Activated CD4-positive, alpha-beta T cell treated with anti-CD3 and anti-CD28 coated beads for 1 hour (primary cell): ENCODE measurements at places on chromosomes 6 and 20.

DNA sequence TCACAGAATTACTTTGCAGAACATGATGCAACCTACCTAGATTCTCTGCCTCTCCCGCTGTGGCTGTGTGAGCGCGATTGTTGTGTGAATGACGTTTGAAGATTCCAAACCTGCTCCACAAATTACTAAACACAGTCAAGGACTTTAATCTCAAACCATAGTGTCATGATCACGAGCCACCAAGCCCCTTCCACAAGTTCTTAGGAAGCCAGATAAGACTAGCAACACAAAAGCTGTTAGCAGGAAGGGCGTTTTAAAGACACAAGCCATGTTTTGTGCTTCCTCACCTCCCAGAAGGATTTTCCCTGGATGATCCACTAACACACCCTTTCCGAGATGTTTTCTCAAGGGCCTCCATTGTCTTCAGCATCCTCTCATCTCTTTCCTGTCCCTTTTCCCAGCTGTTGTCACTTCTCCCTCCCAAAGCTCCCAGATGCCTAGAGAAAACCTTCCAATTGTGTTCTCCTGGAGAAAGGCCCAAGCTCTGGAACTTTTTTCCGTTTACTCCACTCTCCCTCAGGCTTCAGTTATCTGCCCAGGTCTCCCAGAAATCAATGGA, 12.8 kb downstream of the OPN5 start:
- no peak for DNase-seq

DNA sequence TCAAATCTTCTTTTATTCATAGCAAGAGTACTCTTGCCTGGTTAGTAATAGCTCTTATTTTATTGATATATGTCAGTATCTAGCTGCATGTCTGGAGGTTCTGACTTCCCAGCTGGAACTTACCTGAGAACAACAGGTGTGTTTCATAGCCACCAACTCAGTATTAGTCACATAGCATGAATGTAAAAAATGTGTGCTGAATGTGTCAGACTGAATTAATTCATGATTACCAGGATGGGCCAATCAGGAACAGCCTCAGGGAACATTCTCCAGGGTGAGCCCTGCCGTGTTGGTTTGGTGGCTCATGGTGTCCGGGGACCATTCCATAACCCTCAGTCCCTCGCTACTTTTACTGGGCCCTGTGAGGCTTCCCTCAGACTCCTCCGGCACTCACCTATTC, 99.7 kb downstream of the TULP4 start:
- no peak for DNase-seq

DNA sequence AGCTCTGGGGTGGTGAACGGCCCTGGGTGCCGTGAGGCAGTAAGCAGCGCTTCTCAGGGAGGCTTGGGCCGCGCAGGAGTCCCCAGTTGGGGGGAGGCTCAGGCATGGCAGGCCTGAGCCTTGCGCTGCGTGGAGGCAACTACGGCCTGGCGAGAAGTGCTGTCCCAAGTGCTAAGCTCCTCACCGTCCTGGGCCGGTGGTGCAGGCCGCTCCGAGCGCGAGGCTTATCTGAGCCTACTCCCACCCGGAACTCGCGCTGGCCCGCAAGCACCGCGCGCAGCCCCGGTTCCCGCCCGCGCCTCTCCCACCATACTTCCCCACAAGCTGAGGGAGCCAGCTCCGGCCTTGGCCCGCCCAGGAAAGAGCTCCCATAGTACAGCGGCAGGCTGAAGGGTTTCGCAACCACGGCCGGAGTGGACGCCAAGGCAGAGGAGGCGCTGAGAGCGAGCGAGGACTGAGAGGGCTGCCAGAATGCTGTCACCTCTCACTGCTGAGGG, 1.8 kb upstream of the WRNIP1 start:
- no peak for DNase-seq

- DNase-seq = peak; percentile 42
Observed at GRCh38 chr6:166419286-166419685, 36.5 kb upstream of the MPC1 start.

- no peak for DNase-seq
Observed at GRCh38 chr6:109507490-109508072, 24.6 kb upstream of the ZBTB24 start.

GRCh38 chr6:131250122-131250521, 114.9 kb downstream of the AKAP7 start:
- DNase-seq = no peak

DNA sequence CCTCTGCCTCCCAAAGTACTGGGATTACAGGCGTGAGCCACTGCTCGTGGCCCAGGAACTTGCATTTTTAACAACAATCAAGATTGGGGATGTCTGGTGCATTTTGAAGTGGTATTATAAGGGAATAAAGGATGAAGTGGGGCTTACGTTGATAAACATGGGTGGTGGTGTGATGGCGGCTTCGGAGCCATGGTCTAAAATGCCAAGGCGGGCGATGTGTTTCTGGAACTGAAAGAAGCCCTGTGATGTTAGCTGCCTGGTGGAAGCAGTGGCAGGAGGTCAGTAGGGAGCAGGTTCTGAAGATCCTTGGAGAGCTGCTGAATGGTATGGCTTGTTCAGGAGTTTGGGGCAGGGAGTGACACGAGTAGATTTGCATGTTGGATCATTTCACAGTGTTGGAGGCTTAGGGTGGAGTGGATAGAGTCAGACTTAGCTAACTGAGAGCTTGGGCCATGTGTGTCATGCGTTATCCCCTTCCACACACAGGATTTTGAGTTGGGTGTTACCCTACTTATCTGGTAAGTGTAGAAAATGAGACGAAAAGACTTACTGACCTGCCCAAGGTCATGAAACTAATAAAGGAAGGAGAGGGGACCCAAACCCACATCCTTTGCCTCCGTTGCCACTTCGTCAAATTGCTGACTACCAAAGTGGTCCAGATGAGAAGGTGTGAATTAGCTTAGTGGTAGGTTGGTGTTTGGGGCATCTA, 1.5 kb downstream of the NELFCD start:
- DNase-seq = no peak

- DNase-seq = no peak
Observed at GRCh38 chr6:126701676-126702560, 362.0 kb downstream of the CENPW start.

- no peak for DNase-seq
Observed at GRCh38 chr6:111793711-111794111, 79.5 kb downstream of the FYN start.

DNA sequence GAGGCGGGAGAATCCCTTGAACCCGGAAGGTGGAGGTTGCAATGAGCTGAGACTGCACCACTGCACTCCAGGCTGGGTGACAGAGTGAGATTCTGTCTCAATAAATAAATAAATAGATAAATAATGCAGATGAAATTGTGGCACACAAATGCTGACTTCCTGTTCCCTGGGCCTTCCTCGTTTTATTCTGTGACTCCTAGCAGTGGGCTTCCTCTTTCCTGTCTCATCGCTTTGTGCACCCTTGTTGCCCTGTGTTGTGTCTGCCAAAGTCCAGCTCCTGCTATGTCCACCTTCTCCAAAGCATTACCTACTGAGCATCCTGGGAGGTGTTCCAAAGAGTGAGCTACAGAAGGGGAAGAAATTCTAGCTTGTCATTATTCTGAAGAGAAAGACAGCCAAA, 100.2 kb upstream of the TIAM2 start:
- DNase-seq = no peak

DNA sequence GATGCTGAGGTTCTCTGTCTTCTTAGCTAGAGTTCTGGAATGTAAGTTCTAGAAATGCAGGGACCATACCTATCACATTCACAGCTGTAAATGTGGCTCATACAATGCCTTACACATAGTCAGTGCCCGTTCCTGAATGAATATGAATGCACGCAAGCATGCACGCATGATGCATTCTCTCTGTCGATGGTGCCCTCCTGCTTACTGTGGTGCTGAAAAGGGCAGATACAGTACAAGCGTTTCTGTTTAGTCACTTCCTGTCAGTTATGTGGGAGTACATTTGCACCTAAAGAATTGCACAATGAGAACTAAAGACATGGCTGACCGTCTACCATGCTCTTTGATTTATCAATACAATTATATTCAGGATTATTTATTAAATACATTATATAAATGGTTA, 152.2 kb upstream of the SOX4 start:
- no peak for DNase-seq

GRCh38 chr6:53588816-53589509, 44.1 kb upstream of the GCLC start:
- DNase-seq = no peak

DNA sequence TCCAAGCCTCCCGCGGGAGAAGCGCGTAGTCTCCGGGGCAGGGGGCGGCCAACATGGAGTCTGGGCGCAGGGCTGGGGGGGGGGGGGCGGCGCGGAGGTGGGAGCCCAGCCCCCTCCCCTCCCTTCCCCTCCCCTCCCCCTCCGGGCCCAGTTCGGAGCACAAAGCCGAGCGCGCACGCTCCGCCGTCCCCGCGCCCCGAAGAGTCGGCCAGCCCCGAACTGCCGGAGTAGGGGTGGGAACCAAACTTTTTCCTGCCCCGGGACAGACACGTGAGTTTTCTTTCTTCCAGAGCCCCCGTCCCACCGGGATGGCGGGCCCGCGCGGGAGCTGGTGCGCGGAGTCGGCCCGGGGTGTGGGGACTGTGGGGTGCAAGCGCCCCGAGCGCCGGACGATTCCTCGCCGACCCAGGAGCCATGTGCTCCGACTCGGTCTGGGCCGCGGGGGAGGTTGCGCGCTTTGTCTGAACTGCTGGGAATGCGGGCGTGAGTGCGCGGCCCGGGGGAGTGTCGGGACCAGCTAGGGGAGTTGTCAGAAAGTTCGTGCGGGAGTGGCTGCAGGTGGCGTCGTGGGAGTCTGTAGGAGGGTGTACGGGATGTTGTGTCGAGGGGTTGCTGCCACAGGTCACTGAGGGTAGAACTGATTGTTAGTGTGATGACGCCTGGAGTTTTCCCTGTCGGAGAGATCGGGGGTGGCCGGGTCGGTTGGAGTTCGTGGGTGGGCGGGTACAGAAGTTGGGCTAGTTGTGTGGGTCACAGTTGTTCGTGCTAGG, 1.2 kb downstream of the TGIF2 start:
- DNase-seq = peak; percentile 29

DNA sequence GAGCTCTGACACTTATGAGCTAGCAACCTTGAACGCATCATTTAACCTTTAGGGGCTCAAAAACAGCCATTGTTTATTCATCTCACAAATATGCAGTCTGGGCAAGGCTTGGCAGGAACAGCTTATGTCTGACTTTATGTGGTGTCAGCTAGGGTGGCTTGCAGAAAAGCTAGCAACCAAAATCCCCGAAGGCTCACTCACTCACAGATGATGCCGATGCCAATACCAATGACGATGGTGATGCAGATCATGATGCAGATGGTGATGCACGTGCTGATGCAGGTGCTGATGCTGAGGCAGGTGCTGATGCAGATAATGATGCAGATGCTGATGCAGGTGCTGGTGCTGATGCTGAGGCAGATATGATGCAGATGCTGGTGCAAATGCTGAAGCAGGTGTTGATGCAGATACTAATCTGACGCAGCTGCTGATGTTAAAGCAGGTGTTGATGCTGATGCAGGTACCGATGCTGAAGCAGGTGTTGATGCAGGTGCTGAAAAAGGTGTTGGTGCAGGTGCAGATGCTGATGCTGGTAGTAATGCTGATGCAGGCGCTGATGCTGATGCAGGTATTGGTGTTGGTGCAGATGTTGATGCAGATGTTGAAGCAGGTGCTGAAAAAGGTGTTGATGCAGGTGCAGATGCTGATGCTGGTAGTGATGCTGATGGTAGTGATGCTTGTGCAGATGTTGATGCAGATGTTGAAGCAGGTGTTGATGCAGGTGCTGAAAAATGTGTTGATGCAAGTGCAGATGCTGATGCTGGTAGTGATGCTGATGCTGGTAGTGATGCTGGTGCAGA, 195.6 kb downstream of the NFATC2 start:
- no peak for DNase-seq

- no peak for DNase-seq
Observed at GRCh38 chr6:16505711-16506357, 255.4 kb downstream of the ATXN1 start.

DNA sequence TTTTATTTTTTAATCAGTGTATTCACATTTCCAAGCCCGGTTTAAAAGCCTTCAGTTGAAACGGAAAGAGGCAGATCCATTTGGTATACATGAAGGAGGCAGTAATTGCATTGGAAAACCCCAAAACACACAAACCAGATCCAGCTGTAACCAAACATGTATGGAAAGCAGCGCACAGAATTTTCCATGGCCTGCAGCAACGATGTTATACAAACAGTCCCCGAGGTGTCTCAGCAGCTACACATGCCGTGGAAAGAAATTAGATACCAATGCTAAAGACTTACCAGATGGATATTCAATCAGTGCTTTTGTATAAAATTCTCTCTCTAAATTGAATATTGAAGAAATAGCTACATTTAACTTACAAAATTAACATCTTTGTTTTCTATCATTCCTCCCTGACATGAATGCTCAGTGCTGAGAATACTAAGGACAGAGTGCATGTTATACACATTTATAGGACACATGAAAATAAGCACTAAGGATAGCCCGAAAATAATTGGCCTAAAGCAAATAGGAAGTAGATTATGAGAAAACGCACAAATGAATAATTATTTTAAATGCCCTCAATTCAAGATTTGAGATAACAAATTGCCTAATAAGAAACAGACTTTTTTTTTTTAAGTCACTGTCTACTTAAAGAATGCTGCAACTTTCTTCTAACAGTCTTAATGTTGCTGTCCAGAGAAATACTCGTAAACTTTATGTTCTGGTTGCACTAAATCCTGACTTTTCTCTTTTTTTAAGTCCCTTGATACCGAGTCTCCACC, 713.1 kb downstream of the HDGFL1 start:
- DNase-seq = no peak

DNA sequence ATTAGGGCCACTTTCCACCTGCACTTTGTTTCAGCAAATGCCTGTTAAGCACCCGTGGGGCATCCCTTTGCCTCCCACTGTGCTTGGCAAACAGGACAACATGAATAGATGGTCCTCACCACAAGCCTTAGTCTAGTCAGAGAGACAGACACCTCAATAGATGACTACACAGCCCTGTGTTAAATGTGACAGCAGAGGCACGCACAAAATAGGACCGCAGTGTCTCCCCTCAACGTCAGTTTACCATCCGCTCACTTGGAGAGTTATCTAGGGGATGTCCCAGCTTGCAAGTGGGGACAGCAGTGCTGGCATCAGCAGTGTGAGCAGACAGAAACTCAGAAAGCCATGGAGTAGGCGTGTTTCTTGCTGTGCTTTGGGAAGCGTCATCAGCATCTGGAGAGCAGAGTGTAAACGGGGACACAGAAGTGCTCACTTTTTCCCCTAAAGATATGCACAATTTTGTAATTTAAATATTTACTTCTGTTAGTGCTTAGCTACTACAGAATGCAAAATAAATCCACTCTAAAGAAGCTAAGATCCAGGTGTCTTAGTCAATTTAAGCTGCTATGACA, 66.0 kb upstream of the TXNDC5 start:
- no peak for DNase-seq

- DNase-seq = no peak
Observed at GRCh38 chr20:60653111-60653845, 598.8 kb upstream of the CDH4 start.

DNA sequence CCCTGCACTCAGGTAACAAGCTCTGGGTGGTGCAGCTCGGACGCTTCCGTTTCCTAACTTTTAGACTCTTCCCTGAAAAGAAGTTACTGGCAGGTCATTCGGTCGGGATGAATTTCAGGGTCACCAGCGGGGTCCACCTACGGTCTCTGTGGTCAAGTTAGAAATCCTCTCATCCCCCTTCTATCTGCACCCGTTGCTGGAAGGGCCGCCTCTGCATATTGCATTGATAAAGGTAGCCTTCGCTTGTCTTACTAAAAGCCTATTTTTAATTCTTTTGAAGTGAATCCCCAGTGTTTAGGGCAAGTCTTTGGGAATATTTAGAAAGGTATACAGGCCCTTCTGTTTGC, 47.3 kb downstream of the LRRN4 start:
- DNase-seq = no peak
